ENCODE measurements at places on chromosomes 6 and 20.

DNA sequence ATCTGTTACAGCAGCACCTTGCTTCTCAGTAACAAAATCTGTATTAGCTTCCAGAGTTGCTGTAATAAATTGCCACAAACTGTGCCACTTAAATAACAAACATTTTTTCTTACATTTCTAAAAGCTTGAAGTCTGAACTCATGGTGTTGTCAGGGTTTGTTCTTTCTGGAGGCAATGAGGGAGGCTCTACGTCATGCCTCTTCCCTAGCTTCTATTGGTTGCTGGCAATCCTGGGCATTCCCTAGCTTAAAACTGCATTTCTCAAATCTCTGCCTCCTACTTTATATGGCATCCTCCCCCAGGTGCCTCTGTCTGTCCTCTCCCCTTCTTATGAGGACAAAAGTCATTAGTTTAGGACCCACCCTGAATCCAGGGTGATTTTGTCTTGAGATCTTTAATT lies 41.6 kb upstream of the TMEM244 start:
- DNase-seq = no peak

- DNase-seq = no peak
Observed at GRCh38 chr6:63742060-63742459, 106.5 kb downstream of the PHF3 start.

GRCh38 chr20:39713076-39713840 lies 751.1 kb downstream of the DHX35 start:
- DNase-seq = no peak

- DNase-seq = no peak
Observed at GRCh38 chr6:35797837-35798526, 859 bp upstream of the CLPS start.

All from NCI-H2081 treated with DMSO at 0.1 percent for 48 hours (cell line).